Eye (tissue), 1 donor: ENCODE measurements at places on chromosomes 1 and 21.
A peak's percentile ranks its signal among the peaks of the same experiment; 100 is the strongest.

DNA sequence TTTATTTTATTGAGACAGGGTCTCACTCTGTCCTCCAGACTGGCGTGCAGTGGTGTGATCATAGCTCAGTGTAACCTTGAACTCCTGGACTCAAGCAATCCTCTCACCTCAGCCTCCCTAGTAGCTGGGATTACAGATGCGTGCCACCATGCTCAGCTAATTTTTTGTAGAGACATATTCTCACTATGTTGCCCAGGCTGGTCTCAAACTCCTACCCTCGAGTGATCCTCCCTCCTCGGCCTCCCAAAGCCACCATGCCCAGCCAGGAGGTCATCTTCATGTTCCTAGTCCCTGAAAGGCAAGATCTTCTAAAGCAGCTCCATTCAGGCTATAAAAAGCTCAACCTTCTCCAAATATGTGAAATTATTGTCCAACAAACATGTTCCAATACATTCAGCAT is 53.9 kb downstream of the TOR1AIP2 start:
- no peak for DNase-seq

- no peak for DNase-seq
Observed at GRCh38 chr1:232904131-232904530, 46.3 kb upstream of the NTPCR start.

DNA sequence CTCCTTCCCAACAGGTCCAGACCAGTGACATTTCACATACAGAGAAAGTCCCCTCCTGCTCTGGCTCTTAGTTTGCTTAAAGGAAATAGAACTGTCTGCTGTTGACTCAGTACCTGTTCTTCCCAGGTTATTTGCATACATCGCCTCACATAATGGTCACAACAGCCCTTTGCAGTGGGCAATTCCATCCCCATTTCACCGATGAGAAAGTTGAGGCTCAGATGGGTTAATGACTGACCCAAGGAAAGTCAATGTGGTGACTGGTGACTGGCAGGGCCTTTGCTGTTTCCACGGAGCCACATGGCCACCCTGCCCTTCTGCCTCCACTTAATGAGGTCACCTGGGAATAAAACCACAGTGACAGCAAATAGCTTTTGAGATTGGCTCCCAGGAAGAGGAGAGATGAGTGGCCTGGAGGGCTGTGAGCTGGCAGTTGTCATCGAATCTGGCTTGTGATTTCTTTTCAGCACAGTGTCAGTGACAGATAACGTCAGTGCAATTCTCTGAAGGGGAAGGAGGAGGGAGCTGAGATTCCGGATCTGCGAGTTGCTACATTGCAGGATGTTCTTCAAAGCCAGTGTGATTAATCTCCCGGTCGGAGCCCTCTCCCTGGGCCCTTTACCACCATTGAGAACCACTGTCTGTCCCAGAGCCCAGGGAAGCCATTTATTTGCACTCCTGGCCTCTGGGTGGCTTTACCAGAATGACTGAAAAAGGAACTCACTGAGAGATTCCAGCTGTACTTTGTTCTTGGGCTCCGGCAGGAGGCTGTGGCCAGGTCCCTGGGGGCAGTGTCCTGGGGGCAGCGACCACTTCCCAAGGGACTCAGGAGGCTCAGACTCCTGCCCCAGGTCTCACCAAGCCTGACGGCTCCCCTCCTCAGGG is 117.2 kb downstream of the CNIH3 start:
- peak; percentile 45 for DNase-seq

GRCh38 chr1:170806961-170807360 is 128.4 kb upstream of the MROH9 start:
- no peak for DNase-seq

- no peak for DNase-seq
Observed at GRCh38 chr21:46666941-46667740, 31.7 kb downstream of the PRMT2 start.

DNA sequence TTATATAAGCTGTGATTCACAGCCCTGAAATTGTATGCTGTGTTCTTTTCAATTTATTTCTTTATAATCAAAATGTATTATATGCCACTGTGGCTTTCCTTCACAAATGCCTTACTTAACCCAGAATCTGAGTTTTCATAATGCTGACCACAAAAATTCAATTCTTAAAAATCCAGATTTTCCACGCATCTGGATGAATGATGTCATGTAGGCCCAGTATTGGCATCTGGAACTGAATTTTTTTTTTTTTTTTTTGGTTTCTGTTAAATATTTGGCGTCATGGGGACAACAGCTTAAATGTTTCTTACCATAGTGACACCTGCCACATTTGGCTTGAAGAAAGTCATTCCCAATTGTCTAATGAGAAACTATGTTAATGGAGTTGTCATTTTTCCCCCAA is 296.8 kb downstream of the TM2D1 start:
- no peak for DNase-seq

GRCh38 chr1:3423896-3424611 is 30.4 kb upstream of the ARHGEF16 start:
- DNase-seq: no peak

GRCh38 chr1:176768532-176768931 is 305.6 kb downstream of the PAPPA2 start:
- no peak for DNase-seq

DNA sequence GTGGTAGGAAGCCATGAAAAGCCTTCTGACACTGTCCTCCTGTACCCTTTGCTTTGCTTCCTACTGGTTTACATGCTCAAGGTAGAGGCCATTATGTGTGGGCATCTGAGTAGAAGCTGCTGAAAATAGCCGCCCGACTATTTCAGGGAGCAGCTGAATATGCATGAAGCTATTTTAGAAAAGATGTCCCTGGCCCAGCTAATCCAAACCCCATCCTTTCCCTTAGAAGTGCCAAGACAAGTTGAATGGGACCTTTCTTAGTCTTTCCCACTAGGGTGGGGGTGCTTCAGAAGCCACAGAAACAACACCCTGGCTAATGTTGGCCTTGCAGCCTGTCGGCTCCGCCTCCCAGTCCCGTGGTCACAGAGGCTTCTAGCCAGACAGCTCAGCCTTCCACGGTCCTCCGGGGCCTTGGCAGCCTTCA is 205.1 kb upstream of the EDN2 start:
- DNase-seq: no peak

- DNase-seq: peak; percentile 90
Observed at GRCh38 chr21:42337830-42338728, 12.7 kb downstream of the TFF2 start.

DNA sequence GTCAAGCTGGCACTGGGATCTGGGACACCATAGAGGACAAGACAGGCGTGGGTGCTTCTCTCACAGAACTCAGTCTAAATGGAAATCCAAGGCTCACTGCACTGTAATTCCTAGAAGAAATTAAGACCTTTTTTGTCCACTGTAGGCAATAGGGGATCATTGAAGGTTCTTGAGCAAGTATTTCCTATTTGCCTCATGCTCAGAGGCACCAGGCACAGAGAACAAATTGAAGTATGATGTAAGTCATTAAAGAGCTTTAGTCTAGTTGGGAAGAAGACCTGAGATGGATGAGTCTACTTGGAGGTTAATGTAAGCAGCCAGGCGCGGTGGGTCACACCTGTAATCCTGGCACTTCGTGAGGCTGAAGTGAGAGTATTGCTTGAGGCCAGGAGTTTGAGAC is 34.6 kb downstream of the EIF2D start:
- no peak for DNase-seq

DNA sequence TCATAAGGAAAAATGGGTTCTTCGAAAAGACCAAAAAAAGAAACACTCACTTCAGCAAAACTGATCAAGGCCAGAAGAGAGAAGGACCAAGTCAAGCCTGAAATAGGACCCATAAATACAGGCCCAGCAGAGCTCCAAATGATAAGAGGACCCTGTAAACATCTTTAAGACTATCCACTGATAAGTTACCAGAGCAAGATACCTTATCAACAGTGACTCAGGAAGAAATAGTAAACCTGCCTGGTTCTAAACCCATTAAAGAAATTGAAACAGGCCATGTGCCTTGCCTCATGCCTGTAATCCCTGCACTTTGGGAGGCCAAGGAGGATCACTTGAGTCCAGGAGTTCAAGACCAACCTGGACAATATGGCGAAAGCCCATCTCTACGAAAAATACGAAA is 81.8 kb upstream of the ERRFI1 start:
- no peak for DNase-seq

DNA sequence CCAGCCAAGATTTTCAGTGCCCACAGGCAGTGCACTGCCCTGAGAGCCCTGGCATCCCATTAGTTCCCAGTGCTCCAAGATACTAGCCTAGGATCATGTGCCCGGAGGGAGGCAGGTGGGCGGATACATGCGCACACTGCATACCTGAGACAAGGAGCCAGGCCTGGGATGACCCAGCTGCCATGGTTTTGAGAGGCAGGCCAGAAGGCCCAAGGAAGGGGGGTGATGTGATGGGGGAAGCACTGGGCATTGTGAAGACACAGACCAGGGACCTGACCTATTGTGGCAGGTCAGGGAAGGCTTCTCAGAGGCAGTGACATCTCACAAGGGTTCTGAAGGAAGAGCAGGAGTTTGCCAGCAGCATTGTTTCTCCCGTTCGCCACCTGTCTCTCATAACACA is 3.6 kb downstream of the ZC3H12A start:
- DNase-seq: no peak

- peak; percentile 38 for DNase-seq
Observed at GRCh38 chr21:18772404-18772803, 368.8 kb upstream of the TMPRSS15 start.

DNA sequence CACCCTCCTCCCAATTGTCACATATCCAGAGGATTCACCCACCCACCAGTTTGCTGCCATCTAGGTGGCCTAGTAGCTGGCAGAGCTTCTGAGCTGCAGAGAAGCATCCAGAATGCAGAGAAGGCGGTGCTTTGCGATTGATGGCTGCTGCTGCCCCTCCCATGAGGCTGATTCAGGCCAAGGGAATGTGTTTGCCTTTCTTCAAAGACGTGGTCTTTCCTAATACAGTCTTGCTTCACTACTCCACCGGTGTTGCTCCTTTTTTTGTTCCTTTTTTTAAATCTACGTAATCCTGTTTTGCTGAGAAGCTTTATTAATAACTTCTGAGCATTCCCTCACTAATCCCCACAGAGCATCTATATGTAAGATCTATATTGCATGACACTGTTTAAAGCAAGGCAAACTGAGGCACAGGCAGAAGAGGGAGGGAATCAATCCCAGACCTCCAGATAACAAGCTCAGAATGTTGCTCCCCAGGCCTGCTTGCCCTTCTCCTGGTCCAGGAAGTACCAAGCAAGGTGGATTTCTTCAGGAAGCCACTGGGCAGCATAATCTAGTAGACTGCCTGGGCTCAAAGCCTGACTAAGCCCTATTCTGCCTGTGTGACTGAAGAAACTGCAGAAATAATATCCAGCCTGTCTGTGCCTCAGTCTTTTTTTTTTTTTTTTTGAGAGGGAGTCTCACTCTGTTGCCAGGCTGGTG is 275.5 kb upstream of the FMN2 start:
- peak; percentile 56 for DNase-seq

DNA sequence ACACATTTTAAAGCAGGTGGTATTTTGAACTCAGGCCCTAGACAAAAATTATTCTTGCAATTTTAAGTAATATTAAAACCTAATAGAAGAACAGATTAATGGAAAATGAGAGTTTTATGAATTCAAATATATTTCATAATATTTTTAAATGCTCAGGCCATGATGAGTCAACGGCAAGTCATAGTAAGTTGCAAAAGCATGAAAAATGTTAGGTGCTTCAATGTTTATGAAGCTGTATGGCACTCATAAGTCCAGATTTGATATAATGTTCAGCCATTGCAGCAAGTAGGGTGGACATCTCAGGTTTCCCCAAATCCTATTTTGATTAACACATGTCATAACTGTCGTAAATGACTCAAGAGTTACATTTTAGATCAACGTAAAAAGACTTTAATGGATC is 112.6 kb downstream of the GRIK1 start:
- no peak for DNase-seq

GRCh38 chr1:197671140-197671539 is 104.1 kb downstream of the DENND1B start:
- DNase-seq: no peak

DNA sequence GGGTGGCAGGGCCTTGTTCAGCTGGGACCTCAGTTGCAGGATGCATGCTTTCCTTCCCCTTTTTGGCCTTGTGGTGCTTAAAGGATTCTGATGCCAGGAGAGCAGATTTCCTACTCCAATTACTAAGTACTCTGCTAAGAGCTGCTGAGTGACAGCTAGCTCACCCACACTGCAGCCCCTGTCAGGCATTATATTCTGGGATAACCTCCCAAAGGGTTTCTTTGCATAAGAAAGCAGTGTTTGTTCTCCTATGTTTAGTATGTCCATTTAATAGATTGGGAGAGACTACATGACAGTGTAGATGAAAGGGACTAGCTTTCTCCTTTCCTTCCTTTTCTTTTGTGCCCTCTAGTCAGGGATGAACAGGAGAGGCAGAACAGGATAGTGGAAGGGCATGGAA is 100.7 kb downstream of the FAM78B start:
- no peak for DNase-seq

GRCh38 chr21:41443562-41443961 is 17.5 kb downstream of the MX1 start:
- DNase-seq: no peak

- no peak for DNase-seq
Observed at GRCh38 chr1:185896863-185897262, 162.7 kb downstream of the HMCN1 start.
